ENCODE measurements at places on chromosomes 5 and 9. TPM values are rescaled to one million over a fixed set of nuclear protein-coding genes. Genes with fewer than 3 reads are reported as not detected.

The TRIM36 gene
- total RNA-seq = 4.2 TPM

The CTNNAL1 gene
- 109 TPM for total RNA-seq

The GZMA gene
- total RNA-seq = 0.16 TPM

The CDO1 gene
- 1.4 TPM for total RNA-seq

The GRM6 gene
- not detected for total RNA-seq

- DNase-seq = no peak
Measured at GRCh38 chr9:99579964-99580363, 241.7 kb upstream of the NR4A3 start.

GRCh38 chr9:76338418-76338817, 55.8 kb downstream of the RFK start:
- DNase-seq = no peak

- DNase-seq = no peak
Measured at GRCh38 chr9:137041124-137041523, 4.9 kb downstream of the NPDC1 start.

The NR4A3 gene
- total RNA-seq = 0.23 TPM

The SUSD3 gene
- total RNA-seq = not detected
